Stimulated activated CD8-positive, alpha-beta memory T cell treated with anti-CD3 and anti-CD28 coated beads, Interleukin-4, amount 100 ng/mL, for 1 hour (primary cell): ENCODE measurements at places on chromosomes 13 and 19.

- no peak for DNase-seq
These were observed 16.4 kb downstream of the HDGFL2 start for GRCh38 chr19:4488496-4488895.

- DNase-seq = no peak
These were observed 6.8 kb upstream of the ZNF135 start for GRCh38 chr19:58052256-58052655.

DNA sequence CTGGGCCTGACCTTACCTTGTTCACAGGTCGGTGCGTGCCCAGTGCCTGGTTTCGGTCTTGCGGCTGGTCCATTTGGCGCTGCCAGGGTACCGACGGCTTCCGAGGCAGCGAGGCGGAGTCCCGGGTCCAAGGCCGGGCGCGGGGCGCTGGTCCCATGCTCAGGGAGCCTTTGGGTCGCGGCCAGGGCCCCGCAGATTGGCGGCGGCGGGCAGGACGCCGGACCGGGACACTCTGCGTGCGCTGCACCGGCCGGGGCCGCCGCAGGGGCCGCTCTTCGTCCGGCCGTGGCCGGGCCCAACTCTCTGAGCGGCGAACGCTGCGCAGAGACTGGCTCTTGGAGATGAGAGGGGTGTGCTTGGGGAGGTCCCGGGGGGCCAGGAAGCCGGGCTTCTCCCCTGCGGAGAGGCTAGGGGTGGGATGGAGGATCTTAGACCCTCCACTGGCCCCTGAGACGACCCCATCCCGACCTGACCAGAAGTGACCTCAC lies 3.4 kb upstream of the WIZ start:
- DNase-seq = no peak

DNA sequence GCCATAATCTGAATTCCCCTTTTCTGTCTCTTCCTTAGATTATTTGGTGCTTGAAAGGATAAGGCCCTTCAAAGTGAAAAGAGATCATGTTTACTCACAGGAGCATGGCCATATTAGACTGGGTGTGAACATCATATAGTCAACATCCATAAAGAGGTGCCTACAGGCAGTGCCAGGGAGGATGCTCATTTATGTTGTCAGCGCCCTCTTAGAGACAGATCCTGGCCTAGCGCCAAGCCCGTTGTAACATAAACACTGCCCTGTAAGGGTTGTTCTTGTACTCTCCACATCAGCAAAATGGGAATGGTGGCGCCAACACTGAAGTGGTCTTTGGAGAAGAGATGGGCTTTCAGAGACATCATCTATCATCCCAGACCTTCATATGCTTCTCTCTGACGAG lies 16.1 kb downstream of the PCDH8 start:
- no peak for DNase-seq

- no peak for DNase-seq
These were observed 54.4 kb downstream of the MLLT1 start for GRCh38 chr19:6225232-6225865.

GRCh38 chr13:24360106-24360505 lies 50.7 kb downstream of the C1QTNF9 start:
- no peak for DNase-seq

DNA sequence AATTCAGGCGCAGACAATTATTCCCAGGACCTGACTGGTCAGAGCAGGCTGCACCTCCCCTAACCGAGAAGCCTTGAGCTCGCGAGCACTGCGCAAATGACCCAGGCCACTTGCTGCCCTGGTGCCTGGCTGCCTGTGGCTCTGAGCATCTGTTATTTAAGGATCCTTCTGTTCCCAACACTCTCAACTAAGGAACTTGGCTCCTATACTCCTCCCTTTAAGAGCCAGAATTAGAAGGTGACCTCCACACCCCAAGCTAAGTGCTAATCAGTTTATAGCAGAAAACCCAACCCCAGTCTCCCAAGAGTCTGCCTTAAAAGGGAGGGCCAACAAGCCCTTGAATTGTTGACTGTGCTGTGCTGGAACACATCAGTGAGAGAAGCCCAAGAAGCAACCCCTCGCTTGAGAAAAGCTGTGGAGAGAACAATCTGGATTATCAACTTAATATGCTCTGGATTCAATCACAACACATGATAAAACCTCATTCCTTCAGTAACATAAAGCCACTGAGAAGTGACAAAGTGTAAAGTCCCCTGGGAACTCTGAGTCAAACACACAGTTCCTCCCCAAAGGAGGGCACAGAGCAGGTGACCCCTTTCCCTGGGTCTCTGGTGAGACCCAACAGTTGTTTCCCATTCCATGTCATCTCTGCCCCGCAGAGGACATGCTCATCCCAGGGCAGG lies 14.6 kb downstream of the AKAP8L start:
- DNase-seq = no peak

- DNase-seq = no peak
These were observed 30.3 kb upstream of the FRY start for GRCh38 chr13:32001154-32001768.
